Activated CD8-positive, alpha-beta memory T cell treated with anti-CD3 and anti-CD28 coated beads, Interleukin-2, amount 10 ng/mL, durations not matched to agents 7 days and 5 days (primary cell): ENCODE measurements at places on chromosomes 12 and 14. TPM values are rescaled to one million over a fixed set of nuclear protein-coding genes. Genes with fewer than 3 reads are reported as not detected.
A peak's percentile ranks its signal among the peaks of the same experiment; 100 is the strongest.

DNA sequence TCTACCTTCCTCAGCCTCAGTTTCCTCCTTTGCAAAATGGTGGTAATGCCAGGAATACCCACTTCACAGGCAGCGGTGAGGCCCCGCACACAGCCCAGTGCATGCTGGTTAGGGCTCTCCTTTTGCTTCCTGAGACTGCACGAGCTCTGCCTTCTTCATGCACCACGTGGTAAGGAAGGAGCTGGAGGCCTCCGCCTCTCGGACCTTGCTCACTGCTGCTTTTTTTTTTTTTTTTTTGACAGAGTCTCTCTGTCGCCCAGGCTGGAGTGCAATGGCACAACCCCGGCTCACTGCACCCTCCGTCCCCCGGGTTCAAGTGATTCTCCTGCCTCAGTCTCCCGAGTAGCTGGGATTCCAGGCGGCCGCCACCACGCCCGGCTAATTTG is 18.1 kb downstream of the TAMALIN start:
- peak overlapping the region; percentile 80 for H3K4me3 ChIP-seq
- peak overlapping the region; percentile 98 for H3K27ac ChIP-seq
- no peaks in the 10 kb centered on the region for H3K36me3 ChIP-seq

The NR1H4 gene
- not detected for total RNA-seq

- H3K27ac ChIP-seq: peak overlapping the region; percentile 68
- peaks cover 3% of the 10 kb centered on the region for H3K36me3 ChIP-seq
- H3K27me3 ChIP-seq: peaks cover 13% of the 10 kb centered on the region
- peaks cover 23% of the 10 kb centered on the region for H3K4me1 ChIP-seq
- H3K4me3 ChIP-seq: peak overlapping the region; percentile 88
- no peak for DNase-seq
Observed at GRCh38 chr12:50282721-50283228, 545 bp downstream of the LIMA1 start.

The DDX54 gene
- 99.0 TPM for total RNA-seq

- no peak for DNase-seq
- peaks cover 27% of the 10 kb centered on the region for H3K4me1 ChIP-seq
- H3K27ac ChIP-seq: no peak overlapping the region
- H3K27me3 ChIP-seq: peaks cover 44% of the 10 kb centered on the region
- H3K4me3 ChIP-seq: no peak overlapping the region
Observed at GRCh38 chr12:10725003-10725402, 1.9 kb upstream of the YBX3 start.

GRCh38 chr12:53336181-53336681 is at the start of gene SP7:
TSS of gene SP7 (minus strand) at chr12:53336354. CDS start at chr12:53335646, 708 bp downstream.
- no peak within 1 kb of the TSS for H3K4me3 ChIP-seq
- no peak for DNase-seq
- no peaks in the 10 kb centered on the region for H3K36me3 ChIP-seq
- peaks cover 57% of the 10 kb centered on the region for H3K27me3 ChIP-seq

The DDX11 gene
- total RNA-seq: 176 TPM
